Fibroblast of lung (primary cell): ENCODE measurements at places on chromosomes 1 and 21. TPM values are rescaled to one million over a fixed set of nuclear protein-coding genes. Genes with fewer than 3 reads are reported as not detected.
A peak's percentile ranks its signal among the peaks of the same experiment; 100 is the strongest.

DNA sequence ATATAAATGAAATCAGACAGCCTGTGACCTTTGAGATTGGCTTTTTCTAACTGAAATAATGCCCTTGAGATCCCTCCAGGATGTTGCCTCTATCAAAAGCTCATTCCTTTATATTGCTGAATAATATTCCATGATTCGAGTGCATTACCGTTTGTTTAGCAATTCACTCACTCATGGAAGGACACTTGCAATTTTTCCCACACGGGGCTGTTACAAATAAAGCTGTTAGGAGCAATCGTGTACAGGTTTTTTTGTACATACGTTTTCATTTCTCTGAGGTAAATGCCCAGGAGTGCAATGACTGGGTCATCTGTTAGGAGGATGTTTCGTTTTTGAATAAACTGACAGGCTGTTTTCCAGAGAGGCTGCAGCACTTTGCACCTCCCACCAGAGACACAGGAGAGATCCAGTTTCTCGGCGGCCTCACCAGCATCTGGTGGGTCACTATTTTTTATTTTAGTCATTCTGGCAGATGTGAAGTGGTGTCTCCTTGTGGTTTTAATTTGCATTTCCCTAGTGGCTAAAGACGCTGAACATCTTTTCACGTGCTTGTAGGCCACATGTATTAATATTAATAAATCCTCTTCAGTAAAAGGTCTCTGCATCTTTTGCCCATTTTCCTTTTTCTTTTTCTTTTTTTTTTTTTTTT, 11.0 kb downstream of the PRDM15 start:
- no peaks in the 10 kb centered on the region for H3K27me3 ChIP-seq
- no peak overlapping the region for H3K27ac ChIP-seq
- DNase-seq: no peak
- H3K36me3 ChIP-seq: no peaks in the 10 kb centered on the region

DNA sequence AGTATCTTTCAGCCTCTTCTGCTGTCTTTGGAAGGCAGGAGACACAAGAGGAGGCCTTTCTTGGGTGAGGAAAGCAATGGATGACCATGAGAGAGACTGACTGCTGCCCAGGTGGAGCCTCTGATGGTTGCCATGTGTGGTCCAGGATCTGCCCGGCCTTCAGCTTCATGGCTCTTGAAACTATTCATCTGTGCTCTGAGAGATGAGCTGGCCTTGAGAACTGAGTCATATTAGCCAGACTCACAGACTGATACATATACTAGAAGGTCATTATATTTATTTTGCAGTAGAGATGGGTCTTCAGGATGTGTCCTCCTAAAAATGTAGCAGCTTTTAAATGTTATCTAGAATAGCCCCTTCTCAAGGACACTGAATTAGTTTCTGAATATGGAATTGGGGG, 33.7 kb downstream of the PTGFRN start:
- no peaks in the 10 kb centered on the region for H3K36me3 ChIP-seq
- H3K27ac ChIP-seq: no peak overlapping the region
- H3K4me1 ChIP-seq: no peaks in the 10 kb centered on the region
- no peak overlapping the region for H3K4me3 ChIP-seq
- H3K27me3 ChIP-seq: no peaks in the 10 kb centered on the region

GRCh38 chr1:86764523-86764922, 60.1 kb downstream of the SH3GLB1 start:
- DNase-seq: no peak
- H3K36me3 ChIP-seq: no peaks in the 10 kb centered on the region

DNA sequence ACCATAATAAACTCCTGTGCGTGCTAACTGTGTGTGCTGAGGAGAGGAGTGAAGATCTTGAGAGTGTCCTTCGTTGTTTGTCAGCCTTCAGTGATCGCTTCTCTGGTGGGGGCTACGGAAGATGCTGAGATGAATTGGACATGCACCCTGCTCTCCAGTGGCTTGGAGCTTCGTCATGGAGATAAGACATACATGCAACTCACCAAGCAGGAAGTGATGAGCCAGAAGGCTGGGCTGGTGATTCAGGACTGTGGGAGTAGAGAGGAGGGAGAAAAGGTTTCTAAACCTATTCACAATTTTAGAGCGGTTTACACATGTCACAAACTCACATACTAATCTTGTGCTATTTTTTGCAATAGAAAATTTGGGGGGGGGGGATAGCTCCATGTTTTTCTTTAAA, 128.9 kb upstream of the ADAR start:
- H3K36me3 ChIP-seq: no peaks in the 10 kb centered on the region
- H3K4me1 ChIP-seq: no peaks in the 10 kb centered on the region
- no peak overlapping the region for H3K4me3 ChIP-seq
- H3K27me3 ChIP-seq: no peaks in the 10 kb centered on the region

GRCh38 chr1:109316506-109316905, 9.7 kb upstream of the MYBPHL start:
- no peaks in the 10 kb centered on the region for H3K27me3 ChIP-seq
- no peak overlapping the region for H3K4me3 ChIP-seq
- H3K36me3 ChIP-seq: no peaks in the 10 kb centered on the region
- H3K4me1 ChIP-seq: no peaks in the 10 kb centered on the region
- no peak for DNase-seq

DNA sequence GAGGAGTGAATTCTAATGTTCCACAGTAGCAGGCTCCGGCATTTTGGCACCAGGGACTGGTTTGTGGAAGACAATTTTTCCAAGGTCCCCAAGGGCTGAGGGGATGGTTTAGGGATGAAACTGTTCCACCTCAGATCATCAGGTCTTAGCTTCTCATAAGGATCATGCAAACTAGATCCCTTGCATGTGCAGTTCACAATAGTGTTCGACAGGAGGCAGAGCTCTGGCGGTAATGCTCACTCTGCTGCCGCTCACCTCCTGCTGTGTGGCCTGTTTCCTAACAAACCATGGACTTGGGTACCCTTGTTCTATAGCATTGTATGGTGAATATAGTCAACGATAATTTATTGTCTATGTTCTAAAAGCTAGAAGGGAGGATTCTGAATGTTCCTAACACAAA, 16.6 kb downstream of the CRNN start:
- no peak overlapping the region for H3K4me3 ChIP-seq
- no peak overlapping the region for H3K27ac ChIP-seq
- no peaks in the 10 kb centered on the region for H3K36me3 ChIP-seq

The RAB25 gene
- not detected in 2 replicates for total RNA-seq

The PBX1 gene
- 39.8 and 46.7 TPM in 2 replicates for total RNA-seq

The INAVA gene
- total RNA-seq: not detected in 2 replicates

The LCE2C gene
- total RNA-seq: not detected in 2 replicates

DNA sequence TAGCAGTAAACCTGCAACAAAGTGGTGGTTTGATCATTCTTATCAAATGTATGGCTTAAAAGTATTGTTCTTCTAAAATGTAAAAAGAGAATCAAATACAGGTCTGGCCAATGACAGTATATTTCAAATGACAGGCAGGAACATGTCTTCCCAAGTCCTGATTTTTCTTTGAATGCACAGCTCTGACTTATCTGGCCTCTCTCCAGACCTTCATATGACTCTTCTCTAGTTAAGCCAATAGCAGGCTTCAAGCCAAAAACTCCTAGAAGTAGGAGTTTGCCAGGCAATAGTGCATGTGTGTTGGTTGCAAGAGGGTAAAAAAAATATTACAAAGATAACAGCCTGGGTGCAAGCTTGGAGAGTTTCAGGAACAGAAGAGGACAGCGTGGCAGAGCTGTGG, 345.5 kb downstream of the SMYD3 start:
- H3K27ac ChIP-seq: no peak overlapping the region
- DNase-seq: peak; percentile 77
- H3K4me1 ChIP-seq: peaks cover 6% of the 10 kb centered on the region
- no peak overlapping the region for H3K4me3 ChIP-seq

DNA sequence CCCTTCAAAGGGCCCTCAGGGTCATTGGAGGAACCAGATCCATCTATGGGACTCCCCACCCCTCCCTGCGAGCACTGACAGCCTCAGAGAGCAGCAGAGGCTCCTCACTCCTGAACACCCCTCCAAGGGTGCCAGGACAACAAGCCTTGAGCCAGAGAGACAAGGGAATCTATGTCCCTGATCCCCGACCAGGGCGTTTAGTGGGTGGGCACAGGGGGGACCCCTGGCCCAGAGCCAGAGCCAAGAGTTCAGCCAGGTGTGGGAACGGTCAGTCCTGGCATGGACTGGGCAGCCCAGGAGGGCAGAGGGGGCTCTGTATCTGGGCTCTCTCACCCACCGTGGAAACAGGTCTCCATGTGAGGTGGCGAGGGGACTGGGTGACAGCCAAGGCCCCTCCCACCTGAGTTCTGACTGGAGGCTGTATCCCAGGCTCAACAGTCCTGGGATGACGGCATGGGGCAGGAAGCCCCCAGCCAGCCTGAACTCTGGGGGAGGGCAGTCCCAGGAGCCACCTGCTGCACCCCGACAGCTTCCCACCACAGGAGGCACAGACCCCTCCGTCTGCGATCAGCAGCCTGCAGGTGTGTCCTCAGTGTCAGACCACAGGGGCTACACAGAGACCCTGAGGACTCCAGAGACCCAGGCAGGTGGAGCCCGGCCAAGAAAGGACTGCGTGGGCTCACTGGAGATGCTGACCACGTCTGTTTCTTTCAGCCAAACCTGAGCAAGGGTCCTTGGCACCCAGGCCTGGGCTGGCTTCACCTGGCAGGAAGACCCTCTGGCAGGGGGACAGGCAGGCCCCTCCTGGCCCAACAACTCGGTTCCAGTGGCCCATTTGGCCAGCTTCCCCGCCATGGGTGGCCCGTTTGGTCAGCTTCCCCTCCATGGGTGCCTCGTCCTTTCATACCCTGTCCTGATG, 11.2 kb upstream of the SRARP start:
- no peak overlapping the region for H3K4me3 ChIP-seq
- H3K4me1 ChIP-seq: no peaks in the 10 kb centered on the region
- no peaks in the 10 kb centered on the region for H3K36me3 ChIP-seq
- peaks cover 2% of the 10 kb centered on the region for H3K27me3 ChIP-seq
- no peak for DNase-seq

DNA sequence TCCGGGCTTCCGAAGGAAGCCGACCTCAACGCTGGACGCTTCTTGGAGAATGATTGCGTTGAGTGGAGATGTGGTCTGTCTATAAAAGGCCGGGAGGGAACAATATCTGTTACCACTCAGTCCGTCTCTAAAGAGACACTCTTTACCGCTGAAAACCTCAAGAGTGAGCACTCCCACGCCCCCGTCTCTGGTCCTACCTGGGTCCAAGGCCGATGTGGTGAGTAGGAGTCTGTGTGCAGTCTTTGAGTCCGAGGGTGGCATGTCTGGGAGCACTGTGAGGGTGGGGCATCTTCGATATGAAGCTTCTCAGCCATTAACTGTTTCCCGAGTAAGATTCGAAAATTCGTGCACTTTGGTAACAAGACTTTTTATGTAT, 576 bp downstream of the ZFP69 start:
- H3K4me1 ChIP-seq: no peaks in the 10 kb centered on the region
- no peaks in the 10 kb centered on the region for H3K27me3 ChIP-seq
- H3K27ac ChIP-seq: no peak overlapping the region
- peak; percentile 31 for DNase-seq

The TCHHL1 gene
- not detected in 2 replicates for total RNA-seq
